Stimulated activated CD4-positive, alpha-beta T cell treated with anti-CD3 and anti-CD28 coated beads, Interleukin-12 subunit alpha, Interleukin-12 subunit beta, amount 100 ng/mL, for 4 hours (primary cell): ENCODE measurements at places on chromosomes 7 and 10.

DNA sequence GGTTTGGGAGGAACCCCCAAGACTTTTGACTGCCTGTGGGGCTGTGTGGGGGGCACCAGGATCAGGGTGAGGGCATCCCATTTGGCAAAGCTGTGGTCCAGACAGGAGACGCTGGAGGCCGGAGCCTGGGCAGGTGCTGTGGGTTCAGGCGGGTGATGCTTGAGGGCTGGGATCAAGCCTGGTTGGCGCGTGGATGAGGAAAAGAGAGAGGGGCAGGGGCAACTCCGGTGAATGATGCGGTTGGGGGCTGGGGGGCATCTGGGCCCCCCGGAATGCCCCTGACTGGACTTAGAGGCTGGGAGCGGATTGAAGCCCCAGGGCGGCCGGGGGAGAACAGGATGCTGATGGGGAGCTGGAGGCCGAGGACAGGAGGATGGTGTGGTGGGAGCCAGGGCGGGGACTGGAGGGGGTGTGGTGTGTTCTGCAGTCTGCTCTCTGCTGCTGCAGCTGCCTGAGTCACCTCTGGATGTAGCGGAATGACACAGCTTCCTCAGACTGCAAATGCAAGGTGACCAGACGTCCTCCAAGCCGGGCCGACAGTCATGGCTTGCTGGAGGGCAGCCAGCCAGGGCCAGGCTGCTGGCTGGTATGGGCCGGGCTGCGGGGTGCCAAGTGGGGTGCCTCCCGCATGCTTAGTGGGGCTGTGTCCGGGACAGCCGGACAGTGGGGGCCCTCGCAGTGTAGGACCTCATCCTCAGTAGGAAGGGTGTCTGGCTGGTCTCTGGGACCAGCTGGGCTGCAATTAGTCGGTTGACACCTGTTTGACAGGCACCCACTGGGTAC, 3.2 kb downstream of the MAFK start:
- DNase-seq = no peak

- no peak for DNase-seq
Measured at GRCh38 chr7:139694389-139694676, 83.5 kb downstream of the HIPK2 start.

- peak; percentile 11 for DNase-seq
Measured at GRCh38 chr7:12570534-12571461, at the start of gene SCIN. TSS of gene SCIN (plus strand) at chr7:12570720. CDS start at chr7:12570787, 67 bp downstream.

GRCh38 chr7:25037325-25037724, 57.3 kb upstream of the OSBPL3 start:
- no peak for DNase-seq

GRCh38 chr10:47147186-47147585, 152.8 kb upstream of the GDF10 start:
- no peak for DNase-seq

- no peak for DNase-seq
Measured at GRCh38 chr10:128687408-128687807, 561.2 kb upstream of the MKI67 start.

GRCh38 chr7:42831006-42831717, 80.7 kb downstream of the C7orf25 start:
- DNase-seq = no peak
